Stimulated activated CD8-positive, alpha-beta memory T cell treated with anti-CD3 and anti-CD28 coated beads, Interleukin-15, amount 100 ng/mL, for 24 hours (primary cell): ENCODE measurements at places on chromosomes 2 and 18.

DNA sequence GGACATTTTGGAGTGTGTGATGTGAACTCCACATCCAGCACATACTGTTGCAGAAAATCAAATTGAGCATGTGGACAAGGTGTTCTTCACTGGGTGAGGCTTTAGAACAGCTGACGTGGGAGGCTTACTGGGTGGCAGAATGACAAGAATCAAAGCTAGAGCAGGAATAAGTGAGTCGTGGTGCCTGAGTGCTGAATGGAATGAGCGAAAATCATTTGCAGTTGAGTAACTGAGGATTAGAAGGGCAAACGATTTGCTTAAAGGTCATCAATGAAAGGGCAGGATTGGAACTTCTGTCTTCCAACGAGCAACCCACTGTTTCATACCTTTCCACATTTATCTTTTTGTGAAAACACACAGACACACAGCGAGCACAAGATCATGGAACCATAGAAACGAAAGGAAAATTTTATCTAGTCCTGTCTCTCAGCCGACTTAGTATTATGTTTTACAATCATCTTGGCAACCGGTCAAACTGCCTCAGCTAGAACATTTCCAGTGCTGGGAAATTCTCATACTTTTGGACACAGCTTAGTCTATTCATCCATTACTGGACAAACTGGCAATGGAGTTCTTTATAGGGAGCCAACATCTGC, 7.2 kb upstream of the DAW1 start:
- no peak for DNase-seq

DNA sequence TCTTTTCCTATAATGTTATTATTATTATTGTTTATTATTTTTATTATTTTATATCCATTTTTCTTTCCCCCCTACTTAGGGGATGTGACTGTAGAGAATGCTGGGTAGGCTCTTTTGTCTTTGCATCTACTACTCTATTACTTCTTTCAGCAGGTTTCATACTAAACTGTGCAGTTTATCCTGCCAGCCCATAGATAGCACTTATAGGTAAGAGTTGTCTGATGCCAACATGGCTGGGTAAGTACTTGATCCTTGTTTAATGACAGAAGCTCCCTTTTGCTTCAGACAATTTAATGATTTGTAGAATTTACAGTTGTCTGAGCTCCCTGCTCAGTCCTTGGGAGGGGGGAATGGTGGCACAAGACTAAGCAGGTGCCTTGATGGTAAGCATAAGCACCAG, 262.9 kb upstream of the CDH2 start:
- no peak for DNase-seq

DNA sequence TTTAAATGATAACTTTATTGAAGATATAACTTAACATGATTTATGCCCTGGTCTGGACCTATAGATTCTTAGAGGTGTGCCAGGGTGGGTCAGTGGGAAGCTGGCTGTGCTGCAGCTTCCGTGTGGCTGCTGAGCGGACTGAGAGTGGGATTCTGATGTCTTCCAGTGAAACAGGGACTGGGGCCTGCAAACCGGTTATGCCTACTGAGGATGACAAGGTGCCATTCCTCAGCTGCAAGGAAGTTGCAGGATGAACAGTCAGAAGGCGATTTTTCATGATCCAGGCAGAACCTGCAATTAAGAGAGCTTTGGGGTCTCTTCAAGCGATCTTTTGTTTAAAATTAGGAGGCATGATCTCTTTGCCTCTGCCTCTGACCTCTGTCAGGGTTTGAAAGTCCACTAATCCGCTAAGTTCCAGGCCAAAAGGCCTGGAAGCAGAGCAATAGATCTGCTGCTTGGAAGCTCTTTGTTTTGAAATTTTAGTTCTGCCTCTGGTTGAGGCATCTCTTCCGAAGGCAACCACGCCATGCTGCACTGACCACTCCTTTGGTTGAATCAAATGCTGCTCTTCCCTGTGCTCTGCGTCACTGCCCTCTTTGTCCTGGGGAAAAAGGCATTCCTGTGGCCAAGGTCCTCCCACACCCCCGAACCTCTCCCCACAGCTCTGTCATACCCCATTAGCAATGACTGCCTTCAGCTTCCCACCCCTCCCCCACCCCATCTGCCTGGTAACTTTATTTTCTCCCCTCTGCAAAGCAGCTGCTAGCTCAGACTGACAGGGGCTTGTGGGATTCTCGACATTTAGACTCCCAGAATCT, 2.0 kb downstream of the TMEM169 start:
- no peak for DNase-seq

DNA sequence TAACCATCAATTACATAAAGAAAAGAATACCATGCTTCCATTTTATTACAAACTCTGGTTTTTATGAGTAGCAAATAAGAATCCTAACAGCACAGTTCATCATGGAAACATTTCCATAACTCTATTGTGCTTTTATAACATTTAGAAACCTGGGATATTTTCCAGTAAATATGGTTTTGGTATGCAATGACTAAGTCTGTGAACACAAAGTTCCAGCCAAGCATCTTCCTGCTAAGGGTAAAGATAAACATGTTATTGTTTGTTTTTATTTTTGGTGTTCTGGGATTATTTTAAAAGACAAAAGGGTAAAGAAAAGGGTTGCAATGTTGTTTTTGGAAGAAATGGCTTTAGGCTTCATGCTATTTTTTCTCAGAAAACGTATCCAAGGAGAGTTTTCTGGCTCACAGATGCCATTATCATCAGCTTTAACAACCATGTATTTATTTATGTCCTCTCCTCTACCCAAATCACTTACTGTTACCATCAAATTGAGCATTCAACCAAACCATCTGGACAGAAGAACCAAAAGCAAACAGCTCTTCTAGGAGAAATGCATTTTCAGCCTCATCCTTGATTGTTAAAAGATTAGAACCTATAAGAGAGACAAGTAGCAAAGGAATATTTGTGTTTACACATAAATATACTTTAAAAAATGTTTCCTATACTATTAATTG, 116.0 kb downstream of the PLA2R1 start:
- no peak for DNase-seq

- peak; percentile 86 for DNase-seq
Measured at GRCh38 chr2:207166039-207166348, 246 bp upstream of the KLF7 start.
